Cardiac muscle cell (in vitro differentiated cells and primary cell): ENCODE measurements at places on chromosomes 2 and 18. TPM values are rescaled to one million over a fixed set of nuclear protein-coding genes. Genes with fewer than 3 reads are reported as not detected.

Gene CTDP1
- total RNA-seq: 22.2 and 30.2 TPM in 2 replicates

Gene RNF152
- 3.9 and 9.4 TPM in 2 replicates for total RNA-seq

Gene PHOSPHO2
- total RNA-seq: 3.4 and 3.8 TPM in 2 replicates

Gene HNRNPA3
- total RNA-seq: 63.2 and 78.6 TPM in 2 replicates

Gene TMEFF2
- total RNA-seq: 0.15 and 0.28 TPM in 2 replicates

Gene LRRFIP1
- total RNA-seq: 66.3 and 95.3 TPM in 2 replicates

DNA sequence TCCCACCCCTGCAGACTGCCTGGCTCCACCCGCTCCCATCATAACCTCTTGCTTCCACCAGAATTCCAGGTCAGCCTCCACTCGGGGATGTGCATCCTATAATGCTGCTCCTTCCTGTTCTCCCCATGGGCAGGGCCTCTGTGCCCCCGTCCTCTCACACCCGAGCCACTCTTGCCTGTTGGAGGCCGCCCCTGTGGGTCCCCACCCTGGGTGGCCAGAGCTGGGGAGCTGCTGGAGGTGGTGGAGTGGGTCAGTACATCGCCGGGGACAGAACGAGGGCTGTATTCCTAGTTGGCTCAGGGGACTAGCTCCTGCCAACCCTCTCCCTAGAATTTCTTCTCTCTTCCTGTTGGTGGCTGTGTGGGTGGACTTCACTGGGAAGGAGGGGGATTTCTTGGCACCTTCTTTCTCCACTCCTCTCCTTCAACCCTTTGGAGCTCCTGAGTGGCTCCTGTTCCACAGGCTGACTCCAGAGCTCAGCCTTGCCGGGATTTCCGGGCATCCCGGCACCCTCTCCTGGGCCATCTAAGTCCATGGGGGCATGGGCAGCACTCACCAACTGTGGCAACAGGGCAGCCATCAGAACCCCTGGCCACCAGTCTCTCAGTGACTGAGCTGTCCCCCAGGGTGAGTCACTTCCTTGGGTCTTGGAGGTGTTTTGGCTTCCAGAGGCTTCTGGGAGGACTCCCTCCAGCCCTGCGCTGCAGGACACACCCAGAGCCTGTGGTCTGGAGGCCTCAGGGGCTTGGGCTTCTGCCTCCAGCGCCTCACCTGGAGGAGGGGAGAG lies 88.2 kb upstream of the MCFD2 start:
- DNase-seq: no peak

DNA sequence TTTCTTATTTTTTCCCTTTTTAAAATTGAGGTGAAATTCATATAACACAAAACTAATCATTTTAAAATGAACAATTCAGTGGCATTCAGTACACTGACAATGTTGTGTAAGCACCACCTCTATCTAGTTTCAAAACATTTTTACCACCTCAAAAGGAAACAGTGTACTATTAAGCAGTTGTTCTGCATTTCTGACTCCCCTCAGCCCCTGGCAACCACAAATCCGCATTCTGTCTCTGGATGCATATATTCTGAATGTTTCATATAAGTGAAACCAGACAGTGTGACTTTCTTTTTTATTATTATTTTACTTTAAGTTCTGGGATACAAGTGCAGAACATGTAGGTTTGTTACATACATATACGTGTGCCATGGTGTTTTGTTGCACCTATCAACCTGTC lies 19.2 kb upstream of the TANK start:
- DNase-seq: no peak

- DNase-seq: no peak
Measured at GRCh38 chr2:31337860-31338259, 76.7 kb downstream of the XDH start.

DNA sequence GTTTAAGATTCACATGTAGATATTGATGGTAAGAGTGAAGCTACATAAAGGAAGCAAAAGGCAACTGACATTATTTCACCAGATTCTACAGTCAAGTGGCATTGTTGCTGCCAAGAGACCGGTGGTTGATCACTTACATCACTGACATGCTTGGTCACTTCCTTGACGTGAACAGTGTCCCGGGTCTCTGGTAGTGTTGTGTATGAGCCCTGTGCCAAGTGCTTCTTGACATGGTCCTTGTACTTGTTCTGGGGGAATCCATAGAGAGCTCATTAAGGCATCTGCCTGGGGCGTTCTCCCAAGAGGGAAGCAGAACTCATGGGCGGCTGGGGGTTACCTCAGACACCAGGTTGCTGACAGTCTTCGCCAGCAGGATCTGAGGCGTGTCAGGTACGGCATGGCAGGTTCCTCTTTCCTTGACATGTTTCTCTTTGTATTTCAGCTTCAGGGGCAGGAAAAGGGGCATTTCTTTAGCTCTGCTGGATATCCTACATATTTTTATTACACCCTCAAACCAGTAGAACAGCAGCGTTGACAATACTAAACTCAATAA lies 116.2 kb downstream of the RIF1 start:
- DNase-seq: no peak

GRCh38 chr2:74155830-74156229 lies 8.1 kb upstream of the BOLA3 start:
- DNase-seq: no peak

- DNase-seq: no peak
Measured at GRCh38 chr2:109272461-109272860, 143.5 kb downstream of the SH3RF3 start.

GRCh38 chr2:11676640-11677039 lies 6.6 kb upstream of the NTSR2 start:
- DNase-seq: no peak

DNA sequence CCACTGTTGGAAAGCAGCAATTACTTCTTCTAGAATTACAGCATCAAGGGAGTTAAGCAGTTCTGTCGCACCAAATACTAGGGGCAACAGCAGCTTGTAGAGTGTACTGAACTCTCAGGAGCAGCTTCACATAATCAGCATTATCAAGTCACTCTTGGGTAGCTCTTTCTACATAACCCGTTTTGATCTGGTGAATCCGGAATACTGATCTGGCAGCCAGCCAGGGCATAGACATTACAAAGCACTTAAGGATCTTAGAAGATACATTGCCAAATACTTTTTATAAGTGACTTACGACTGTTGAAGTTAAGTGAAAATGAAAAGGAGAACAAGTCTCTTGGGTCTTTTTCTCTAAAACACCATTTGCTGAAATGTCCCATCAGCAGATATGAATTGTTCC lies 73.2 kb upstream of the NETO1 start:
- DNase-seq: no peak

DNA sequence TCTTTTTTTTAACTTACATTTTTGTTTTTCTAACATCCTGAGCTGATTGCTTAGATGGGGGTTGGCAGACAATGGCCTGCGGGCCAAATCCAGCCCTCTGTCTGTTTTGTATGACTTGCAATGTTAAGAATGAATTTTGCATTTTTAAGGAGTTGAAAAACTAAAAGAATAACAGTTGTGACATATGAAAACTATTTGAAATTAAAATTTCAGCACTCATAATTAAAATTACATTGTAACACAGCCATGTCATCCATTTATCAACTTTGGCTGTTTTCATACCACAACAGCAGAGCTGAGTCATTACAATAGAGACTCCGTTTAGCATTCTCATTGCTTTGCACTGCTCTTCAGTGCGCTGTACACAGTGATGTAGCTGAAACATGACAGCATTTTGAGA lies 94.1 kb upstream of the MC4R start:
- no peak for DNase-seq

DNA sequence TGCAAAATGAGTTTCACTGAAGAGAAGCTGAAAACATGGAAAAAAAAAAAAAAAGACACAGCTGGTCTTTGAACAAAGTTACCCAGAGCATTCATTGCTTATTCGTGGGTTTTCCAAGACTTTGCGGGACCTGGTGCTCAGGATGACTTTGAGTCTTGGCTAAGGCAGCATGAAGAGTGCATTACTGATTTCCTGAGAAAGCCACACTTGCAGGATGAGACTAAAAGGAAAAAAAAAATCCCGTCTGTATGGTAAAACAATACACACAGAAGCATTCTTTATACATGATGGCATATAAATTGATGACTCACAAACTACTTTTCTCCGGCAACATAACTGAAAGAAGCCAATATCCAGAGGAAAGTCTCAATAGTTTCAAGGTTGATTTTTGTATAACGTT lies 195.4 kb downstream of the SPP2 start:
- DNase-seq: no peak

- no peak for DNase-seq
Measured at GRCh38 chr2:220489121-220489520, 861.7 kb downstream of the SLC4A3 start.

DNA sequence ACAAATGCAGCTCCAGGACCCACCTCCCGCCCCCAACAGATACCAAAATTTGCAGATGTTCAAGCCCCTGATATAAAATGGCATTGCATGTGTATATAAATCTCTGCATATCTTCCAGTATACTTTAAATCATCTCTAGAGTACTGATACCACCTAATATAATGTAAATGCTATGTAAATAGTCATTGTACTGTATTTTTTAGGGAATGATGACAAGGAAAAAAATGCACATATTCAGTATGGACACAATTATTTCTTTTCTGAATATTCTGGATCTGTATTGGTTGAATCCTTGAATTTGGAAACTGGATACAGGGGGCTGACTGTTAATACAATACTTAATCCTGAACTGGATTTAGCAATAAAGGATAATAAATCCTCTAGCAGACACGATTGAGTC lies 67.7 kb downstream of the FRZB start:
- DNase-seq: no peak

DNA sequence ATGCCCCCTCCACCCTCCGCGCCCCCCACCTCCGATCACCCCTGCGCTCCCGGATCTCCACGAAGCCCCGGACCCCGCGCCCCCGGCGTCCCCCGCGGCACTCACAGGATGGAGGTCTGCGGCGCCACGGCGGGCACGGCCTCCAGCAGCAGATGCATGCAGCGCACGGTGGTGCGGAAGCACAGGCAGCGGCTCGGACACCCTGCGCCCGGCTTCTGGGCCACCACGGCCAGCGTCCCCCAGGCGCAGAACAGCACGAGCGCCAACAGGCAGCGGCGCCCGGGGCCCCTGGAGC lies 217 bp downstream of the PXDN start:
- peak; percentile 74 for DNase-seq

GRCh38 chr2:112110966-112111365 lies 27.2 kb upstream of the FBLN7 start:
- no peak for DNase-seq

DNA sequence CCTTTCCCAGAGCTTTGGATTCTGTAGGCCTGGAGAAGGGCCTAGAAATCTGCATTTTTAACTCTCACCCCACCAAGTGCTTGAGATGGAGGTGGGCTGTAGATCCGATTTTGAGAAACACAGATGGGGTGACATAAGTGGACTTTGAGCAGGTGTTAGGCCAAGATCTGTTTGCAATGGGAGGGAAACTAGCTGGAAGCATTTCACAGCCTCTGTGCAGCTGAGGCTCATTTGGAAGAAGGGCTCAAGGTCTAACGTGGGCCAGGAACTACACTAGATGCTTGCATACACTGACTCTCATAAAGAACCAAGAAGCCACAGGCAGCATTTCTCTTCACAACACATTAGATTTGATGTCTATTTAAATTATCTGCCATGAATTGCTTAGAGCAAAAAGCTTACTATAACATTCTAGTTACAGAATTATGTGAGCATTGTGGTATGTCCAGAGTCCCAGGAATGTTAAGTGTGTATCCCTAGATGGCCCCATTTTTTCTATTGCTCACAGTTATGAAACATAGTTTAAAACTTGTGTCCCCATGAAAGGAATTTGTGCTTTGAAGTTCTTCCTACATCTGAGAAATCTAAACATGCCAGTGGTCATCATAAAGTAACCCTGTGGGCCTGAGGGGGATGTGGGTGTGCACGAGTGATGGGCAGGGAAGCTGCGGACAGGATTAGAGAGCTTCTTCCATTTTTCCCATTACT lies 77.2 kb downstream of the CD28 start:
- DNase-seq: peak; percentile 15

DNA sequence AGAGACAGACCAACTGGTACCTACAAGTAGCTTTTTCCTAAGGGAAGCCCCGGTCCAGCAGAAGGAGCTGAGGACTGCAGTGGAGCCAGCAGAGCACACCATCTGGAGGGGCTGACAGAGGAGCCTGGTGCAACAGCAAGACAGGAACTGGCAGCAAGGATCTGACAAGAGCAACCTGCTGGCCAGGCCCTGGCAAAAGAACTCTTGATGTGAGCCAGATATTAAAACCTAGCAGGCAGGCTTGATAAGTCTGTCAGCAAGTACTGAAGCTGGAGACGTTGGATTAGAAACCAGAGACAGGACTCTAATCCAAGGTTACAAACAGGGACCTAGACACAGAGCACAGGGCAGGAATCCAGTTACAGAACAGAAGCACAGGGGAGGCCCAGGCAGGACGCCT lies 260.7 kb upstream of the MGAT5 start:
- DNase-seq: no peak

- DNase-seq: no peak
Measured at GRCh38 chr18:26649193-26649543, 100.8 kb upstream of the KCTD1 start.
